Stimulated activated CD8-positive, alpha-beta memory T cell treated with anti-CD3 and anti-CD28 coated beads, Interleukin-15, amount 100 ng/mL, for 4 hours (primary cell): ENCODE measurements at places on chromosomes 1 and 21.

- no peak for DNase-seq
These were observed 1.8 kb downstream of the ARNT start for GRCh38 chr1:150874455-150875196.

DNA sequence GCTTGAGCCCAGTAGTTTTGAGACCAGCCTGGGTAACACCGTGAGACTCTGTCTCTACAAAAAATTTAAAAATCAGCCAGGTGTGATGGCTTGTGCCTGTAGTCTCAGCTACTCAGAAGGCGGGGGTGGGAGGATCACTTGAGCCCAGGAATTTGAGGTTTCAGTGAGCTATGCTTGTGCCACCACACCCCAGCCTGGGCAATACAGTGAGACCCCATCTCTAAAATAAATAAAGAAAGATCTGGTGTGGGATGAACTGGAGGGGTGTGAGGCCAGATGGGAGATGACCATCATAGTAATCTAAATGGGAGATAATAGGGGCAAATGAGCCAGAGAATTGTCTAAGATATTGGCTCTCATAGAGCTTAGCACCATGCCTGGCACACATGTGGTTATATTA, 60.1 kb upstream of the TRABD2B start:
- DNase-seq: no peak

DNA sequence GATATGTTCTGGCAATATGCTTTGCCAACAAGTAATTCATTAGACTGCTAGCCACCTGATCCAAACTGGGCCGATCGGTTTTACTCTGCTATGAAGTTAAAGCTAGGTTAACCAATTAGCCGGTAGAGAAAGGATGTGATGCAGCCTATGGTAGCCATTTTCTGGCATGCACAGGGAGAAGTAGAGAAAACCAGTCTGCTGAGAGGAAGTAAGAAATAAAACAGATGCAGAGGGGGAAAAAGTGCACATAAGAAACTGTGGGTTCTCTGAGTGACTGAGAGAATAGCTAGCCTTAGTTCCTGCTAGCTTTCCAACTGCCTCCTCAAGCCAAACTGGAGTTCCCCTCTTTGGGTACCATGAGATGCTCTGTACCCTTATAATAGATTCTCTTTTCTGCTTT, 52.8 kb downstream of the ARID4B start:
- no peak for DNase-seq

DNA sequence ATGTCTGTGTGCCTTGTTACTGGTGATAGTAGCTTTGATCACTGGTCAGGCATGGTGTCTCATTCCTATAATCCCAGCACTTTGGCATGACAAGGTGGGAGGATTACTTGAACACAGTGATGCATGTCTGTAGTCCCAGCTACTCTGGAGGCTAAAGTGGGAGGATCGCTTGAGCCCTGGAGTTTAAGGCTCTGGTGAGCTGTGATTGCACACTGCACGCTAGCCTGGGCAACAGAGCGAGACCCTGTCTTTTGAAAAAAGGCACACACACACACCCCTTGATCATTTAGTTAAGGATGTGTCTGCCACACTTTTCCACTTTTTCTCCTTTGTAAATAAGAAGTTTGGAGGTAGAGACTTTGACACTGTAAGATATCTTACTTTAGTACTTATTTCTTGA, 15.1 kb downstream of the MIGA1 start:
- no peak for DNase-seq

DNA sequence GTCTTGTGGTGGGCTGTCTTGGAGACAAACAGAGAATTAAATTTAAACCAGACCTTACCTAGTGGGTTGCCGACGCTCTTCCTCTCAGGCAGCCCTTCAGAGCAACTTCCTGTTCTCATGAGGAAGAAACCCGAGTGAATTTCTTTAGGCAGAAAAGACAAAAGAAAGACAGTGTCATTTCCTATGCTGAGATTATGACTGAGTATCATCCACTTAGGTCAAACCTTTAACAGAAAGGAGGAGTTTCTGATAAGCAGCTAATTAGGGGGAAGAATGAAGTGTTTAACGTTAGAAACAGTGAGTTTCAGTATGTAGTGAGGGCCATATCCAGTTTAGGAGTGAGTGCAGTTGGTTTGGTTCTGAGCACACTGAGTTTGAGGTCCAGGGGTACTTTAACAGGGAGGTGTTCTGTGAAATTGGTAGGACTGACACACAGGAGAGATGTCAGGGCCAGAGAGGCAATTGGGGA, 38.7 kb downstream of the FASLG start:
- no peak for DNase-seq

- no peak for DNase-seq
These were observed 46.9 kb upstream of the ADARB1 start for GRCh38 chr21:45027241-45028196.

- no peak for DNase-seq
These were observed 50.9 kb upstream of the PTGS2 start for GRCh38 chr1:186730951-186731729.

- no peak for DNase-seq
These were observed 173.9 kb downstream of the LTN1 start for GRCh38 chr21:28818663-28819278.

DNA sequence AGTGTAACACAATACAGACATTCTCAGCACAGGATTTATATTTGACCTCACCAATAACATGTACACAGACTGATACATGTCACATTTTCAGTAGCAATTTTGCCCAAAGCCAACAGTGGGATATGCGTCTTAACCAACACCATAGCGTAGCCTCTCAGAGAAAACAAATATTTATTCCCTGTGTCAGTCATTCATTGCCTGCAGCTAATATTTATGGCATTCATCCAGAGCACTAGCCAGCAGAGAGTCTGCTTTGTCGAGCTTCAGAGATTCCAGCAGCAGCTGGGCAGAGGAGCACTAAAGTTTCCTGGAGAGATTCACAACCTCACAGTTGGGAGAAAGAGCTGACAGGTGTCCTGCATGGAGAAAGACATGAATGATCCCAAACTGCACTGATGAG, 400.7 kb upstream of the DAB1 start:
- DNase-seq: no peak

DNA sequence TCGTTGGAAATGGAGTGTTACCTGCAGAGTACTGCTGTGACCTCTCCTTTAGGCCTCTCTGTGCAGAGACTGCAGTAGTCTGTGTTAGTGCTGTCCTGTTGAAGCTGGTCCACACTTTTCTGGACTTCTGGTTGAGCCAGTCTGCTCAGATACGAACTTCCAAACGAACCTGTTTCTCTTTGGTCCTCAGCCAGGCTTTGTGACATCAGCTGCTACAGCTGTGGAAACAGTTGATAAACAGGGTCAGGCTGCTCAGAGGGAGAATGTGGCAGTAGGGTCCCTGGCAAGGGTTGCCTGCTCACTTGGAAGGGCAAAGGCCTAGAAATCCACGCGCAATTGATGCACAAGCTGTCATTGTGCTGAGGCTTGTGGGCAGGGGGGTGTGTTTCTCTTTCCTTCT, 98.8 kb downstream of the NOS1AP start:
- DNase-seq: no peak

GRCh38 chr1:206706298-206706791, 21.6 kb downstream of the MAPKAPK2 start:
- DNase-seq: no peak

DNA sequence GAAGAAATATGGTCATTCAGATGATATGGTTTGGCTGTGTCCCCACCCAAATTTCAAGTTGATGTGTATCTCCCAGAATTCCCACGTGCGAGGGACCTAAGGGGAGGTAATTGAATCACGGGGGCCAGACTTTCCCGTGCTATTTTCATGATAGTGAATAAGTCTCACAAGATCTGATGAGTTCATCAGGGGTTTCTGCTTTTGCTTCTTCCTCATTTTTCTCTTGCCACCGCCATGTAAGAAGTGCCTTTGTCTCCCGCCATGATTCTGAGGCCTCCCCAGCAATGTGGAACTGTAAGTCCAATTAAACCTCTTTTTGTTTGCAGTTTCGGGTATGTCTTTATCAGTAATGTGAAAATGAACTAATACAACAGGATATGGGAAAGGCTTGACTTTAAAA, 1.4 kb upstream of the DPM3 start:
- no peak for DNase-seq

DNA sequence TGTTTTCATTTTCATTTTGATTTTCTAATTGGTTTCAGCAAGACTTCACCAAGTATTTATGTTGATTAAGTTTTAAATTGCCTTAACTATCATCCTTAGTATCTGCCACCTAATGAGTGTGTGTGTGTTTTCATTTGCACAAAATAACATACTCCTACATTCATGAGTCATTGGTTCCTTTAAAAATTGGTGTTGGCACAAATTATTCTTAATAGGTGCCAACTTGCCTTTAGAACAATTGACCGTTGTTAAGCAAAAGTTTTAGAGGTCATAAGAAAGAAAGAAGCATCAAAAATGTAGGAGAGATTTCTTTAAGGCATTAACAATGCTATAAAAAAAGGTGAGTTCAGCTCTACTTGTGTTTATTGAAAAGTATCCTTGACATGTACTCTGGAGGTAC, 77.5 kb downstream of the FNBP1L start:
- no peak for DNase-seq

- DNase-seq: no peak
These were observed 25.9 kb downstream of the KCNA2 start for GRCh38 chr1:110580244-110580643.

DNA sequence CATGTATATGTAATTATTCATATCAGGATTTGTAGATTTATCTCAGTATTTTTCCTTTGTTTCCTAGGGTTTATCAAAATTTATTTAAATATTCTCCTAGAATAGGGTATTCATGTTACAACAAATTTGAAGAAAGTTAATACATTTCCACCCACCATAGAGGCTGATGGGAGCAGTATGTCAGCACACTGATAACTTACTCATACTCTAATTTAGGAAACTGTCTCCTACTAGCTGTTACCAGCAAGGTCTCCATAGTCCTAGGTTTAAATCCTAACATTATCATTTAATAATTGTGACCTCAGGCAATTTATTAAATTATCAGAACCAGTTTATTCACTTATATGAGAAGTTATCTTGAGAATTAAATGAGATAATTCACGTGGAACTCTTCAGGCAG, 127.0 kb downstream of the USP25 start:
- DNase-seq: no peak

DNA sequence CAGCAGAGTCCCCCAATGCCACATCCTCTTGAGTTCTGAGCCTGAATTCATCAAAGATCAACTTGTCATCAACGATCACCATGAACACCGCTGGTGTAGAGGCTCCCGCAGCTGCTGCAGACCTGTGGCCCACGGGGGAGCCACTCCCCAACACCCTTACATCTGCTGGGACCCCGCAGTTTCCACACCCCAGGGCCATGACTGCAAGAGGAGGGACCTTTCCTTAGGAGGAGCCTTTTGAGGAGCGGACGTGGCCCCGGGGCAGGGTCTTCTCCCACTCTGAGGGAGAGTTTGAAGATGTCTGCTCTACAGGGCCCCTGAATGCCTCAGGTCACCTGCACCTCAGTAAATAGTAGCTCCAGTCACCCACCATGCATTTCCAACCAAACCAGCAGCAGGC, 2.7 kb downstream of the PRDM15 start:
- no peak for DNase-seq

DNA sequence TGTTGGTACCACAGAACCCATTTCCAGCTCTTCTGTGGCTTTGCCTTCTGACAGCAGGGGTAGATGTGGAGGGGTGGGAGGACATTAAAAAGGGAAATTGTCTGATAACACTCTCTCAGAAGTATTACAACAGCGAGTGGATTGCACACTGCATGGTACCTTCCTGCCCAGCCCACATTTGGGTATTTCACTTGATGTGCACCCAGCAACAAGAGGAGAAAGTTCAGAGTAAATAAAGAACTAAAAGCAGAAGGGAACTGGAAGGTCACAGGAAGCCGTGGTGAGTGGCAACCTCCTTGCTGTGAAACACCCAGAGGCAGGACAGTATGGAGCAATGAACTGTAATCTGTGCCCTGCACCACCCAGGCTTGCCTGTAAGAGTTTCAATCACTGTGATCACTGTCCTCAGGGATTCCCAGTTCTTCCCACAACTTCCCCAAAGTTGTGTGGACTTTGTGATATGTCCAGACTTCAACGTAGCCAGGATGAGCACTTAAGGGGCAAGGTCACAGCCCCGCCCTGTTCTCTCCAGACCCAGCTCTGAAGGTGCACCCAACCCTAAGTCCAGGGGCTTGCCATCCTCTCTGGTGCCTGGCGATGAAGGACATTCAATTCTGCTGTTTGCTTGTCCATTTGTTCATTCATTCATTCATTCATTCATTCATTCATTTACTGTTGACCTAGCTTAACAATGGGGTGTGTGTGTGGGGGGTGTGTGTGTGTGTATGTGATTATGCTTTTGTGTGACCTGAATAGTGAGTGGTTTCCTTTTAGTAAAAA, 18.7 kb upstream of the F5 start:
- peak; percentile 30 for DNase-seq

- DNase-seq: no peak
These were observed 269.7 kb downstream of the LMO4 start for GRCh38 chr1:87598429-87598828.

DNA sequence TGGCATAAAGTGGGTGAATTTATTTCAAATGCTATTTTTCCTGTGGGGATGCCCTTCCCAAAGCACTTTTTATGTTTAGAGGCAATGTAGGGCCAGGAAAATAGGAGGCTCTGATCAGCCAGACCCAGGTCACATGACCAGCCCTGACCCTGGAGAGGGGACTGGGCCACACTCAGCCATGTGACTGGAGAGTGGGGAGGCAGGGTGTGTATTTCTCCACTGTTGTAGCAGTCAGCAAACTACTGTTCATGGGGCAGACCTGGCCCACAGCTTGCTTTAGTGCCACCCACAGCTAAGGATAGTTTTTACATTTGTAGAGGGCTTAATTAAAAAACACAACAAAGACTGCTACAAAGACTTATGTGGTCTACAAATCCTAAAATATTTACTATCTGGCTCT, 153.8 kb downstream of the ACTL8 start:
- no peak for DNase-seq

GRCh38 chr1:185014941-185015340, 30.4 kb upstream of the RNF2 start:
- no peak for DNase-seq

DNA sequence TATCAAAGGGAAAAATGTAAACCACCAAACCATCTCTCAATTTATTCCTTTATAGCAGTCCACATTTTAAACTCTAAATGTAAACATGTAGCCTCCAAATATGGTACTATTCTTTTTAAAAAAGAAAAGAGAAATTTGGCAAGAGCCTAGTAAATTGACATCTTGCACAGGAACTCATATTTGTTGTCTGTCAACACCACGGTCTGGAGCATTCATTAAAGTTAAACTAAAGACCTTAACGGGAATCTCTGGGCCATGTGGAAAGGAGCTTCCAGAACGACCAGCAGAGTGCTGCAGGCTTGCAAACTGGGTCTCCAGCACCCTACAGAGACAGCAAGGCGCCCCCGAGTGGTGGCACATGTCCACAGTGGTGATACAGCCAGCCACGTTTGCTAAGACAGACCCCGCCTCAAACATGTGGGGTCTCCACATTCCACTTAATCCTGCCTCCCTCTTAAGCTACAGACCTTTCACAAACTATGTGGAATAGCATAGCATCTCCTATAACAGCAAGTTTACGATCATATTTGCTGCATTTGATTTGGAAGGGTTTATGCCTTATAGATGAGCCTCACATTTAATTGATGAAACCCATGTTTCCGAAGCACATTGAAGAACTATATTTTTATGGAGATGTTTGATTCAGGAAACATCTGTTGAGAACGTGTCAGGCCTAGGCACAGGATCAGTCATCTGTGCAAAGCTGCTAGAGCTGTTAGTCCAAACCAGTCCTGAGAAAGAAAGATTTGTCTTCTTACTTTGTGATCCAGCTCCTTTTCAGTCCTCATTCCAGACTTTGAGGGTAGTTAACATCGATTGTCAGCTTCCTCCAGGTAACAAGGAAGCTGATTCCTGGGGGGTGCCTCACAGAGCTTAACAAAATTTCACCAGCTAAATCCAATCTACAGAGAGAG, 96.4 kb upstream of the BACE2 start:
- no peak for DNase-seq

- no peak for DNase-seq
These were observed 109.7 kb downstream of the TGFB2 start for GRCh38 chr1:218454700-218455282.
